ENCODE measurements at places on chromosomes 5 and 9.

DNA sequence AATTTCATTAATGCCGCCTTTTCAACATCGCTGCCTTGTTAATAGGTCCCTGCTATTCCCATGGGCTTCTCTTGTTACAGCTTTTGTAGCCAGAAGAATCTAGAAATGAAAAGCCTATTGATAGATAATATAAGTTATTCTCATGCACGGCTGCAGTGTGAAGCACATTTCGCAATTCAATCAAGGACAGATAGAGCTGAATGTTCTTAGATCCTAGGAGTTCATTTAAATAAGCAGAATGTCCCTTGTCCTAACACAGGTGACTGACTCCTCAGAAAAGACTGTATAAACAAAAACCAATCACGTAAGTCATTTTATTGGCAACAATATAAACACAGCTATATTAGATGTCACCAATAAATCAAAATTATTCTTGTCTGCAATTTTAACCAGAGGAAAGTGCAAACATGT, 9.4 kb downstream of the GLIS3 start:
- DNase-seq = no peak

DNA sequence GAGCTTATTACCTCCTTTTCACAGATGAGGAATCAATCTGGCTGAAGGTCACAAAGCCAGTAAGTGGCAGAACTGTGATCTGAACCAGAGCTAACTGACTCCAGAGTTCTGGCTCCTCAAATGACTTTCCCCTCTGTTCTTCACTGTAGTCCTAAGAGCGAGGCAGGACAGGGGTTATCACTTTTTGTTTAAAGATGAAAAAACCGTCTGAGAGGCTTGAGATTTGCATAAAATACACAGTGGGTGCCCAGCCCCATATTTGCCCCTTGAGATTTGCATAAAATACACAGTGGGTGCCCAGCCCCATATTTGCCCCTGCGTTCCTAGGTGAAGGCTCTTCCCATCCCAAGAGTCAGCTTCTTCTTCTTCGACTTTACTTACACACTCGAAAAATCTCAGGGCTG, 667 bp downstream of the FBXO10 start:
- no peak for DNase-seq

- DNase-seq = no peak
These were observed 38.9 kb downstream of the ADRA1B start for GRCh38 chr5:159955056-159955624.

GRCh38 chr9:14909961-14910805, at the start of gene FREM1:
Gene FREM1 (minus strand): TSS chr9:14910428. CDS start chr9:14868977, 41,451 bp downstream.
- peak; percentile 47 for DNase-seq

- DNase-seq = no peak
These were observed 60.7 kb upstream of the NIPBL start for GRCh38 chr5:36815871-36816270.

DNA sequence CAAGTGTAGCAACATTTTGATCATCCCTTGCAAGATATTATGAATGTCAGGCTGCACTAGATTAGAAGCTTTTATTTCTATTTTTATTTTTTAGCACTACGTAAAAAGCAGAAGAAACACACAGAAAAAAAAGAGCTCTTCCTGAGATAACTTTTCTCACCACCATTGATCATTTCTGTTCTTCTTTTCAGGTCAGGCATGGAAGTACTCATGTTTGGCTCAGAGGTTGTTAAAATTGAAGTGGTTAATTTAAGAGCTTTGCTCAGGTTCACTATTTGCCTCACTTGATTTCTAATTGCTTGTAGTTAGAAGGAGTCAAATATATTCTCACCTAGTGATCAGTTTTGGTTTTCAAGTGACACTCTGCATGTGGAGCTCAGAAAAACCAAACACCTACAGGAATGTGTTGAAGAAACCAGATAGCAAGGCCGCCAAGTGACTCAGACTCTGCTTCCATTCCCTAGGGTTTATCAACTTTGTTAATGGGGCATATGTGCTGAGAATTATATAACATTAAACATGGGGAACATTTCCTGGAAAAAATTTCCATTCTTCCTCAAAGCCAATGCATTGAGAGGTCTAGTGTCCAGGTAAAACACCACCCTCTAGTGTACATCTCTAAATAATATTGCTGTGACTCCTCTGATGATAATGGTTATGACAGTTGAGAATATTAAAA, 679.8 kb downstream of the CETN3 start:
- DNase-seq = no peak

DNA sequence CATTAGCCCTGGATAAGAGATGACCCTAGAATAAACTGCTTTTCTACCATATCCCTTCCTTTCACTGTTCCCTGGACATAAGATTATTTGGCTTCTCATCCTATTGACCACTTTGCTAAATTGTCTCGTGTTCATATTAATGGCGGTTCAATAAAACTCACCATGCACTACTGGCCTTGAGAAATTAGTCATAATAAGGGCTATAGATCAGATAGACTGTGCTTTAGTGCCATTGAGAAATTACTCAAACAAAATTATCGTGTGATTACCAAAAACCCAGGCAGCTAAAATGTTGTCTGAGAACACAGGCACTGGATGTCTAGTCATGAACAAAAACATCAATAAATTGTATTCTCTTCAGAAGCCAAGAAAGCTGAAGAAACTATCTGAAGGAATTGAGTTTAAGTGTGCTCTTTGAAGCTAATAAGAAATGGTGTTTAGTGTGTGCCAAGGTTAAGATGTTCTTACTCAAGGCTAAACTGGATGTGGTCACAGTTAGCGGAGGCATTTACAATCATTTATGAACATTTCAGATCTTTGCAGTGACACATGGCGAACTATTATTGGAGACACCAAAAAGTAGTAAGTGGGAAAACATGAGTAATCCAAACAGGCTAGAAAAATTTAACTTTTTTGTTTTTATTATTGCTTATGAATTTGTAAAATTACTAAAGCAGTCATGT, 460.4 kb upstream of the RORB start:
- no peak for DNase-seq

DNA sequence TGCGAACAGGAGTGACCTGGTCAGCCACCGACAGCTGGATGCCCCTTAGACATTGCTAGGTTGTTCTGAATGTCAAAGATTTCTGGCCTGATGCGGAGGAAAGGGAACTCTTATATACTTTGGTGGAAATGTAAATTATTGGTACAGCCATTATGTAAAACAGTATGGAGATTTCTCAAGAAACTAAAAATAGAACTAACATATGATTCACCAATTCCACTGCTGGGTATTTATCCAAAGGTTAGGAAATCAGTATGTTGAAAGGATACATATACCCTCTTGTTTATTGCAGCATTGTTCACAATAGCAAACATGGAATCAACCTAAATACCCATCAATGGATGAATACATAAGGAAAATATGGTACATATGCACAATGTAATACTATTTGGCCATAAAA, 31.8 kb downstream of the DMRT3 start:
- no peak for DNase-seq

GRCh38 chr9:107735821-107736220, 246.3 kb upstream of the KLF4 start:
- no peak for DNase-seq

- no peak for DNase-seq
These were observed 200.0 kb upstream of the GDNF start for GRCh38 chr5:38039826-38040225.

DNA sequence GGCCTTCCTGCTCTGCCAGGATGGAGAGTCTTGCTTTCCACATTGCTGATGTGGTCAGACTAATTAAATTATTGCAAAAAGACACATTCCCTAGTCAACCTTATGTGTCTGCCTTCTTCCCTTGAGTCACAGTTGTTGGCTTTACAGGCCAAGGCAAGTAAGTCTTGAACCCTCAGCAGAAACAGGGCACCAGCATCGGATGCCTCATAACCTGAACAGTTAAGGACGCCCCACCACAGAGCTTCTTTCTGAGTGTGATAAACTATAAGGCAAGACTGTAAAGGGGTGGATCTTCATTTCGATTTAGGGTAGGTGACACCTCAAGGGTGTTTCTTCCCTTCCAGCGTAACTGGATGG, 670 bp upstream of the KIF2A start:
- no peak for DNase-seq

DNA sequence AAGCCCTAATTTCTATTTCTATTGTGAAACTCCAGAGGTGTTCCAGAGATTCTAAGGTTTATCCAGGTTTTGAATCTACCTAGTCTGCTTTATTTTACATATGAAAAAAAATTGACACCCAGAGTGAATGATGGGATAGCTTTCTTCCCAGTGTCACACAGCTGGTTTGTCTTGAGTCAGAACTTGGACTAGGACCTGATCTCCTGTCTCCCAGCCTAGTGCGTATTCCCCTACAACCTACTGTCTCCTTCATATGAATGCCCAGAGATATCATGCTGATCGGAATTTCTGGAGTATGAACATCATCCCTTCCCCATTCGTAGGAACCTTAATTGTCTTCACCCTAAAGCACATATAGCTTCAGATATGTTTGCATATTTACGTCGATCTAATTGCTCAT, 524.2 kb downstream of the SPATA31D1 start:
- no peak for DNase-seq

DNA sequence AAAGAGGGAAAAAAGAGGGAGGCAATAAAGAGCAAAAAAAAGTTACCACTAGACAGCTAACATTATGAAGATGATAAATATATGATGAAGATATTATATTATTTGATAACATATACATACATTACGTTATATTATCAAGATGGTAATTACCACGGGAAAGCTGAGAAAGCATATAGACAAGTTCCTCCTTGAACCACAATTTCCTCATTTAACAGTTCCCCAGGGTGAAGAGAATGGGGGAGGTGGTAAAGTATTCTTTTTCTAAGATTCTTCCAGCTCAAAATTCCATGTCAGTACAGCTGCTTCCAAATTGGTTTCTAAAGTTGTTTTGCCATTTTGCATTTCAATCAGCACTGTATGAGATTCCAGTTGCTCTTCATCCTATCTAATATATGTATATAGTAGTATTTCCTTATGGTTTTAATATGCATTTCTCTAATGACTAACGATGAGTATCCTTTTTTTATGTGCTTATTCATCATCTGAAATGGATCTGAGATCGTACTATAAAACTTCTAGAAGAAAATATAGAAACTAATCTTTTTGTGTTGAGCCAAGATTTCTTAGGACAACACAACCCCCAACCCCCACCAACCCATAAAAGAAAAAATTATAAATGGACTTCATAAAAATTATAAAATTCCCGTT, 49.5 kb upstream of the C9orf72 start:
- no peak for DNase-seq

DNA sequence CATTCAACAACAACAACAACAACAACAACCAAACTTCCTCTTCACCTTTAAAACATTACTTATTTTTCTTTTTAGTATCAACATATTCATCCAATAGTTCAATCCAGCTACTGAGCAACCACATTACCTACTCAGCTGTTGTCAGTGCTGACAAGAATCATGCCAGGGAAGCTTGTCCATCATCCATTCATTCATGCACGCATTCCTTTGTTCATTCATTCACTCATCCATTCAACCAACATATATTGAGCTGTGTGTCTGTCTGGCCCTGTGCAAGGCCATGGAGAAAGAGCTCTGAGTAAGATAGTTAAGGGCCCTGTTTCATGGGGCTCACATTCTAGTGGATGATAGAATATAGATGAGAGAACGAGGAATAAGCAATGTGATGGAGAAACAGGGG, 80.2 kb upstream of the TBC1D2 start:
- DNase-seq = no peak

GRCh38 chr9:129027685-129028191, 393 bp downstream of the SH3GLB2 start:
- no peak for DNase-seq

- DNase-seq = no peak
These were observed 1628.7 kb downstream of the MAT2B start for GRCh38 chr5:165134155-165134554.

DNA sequence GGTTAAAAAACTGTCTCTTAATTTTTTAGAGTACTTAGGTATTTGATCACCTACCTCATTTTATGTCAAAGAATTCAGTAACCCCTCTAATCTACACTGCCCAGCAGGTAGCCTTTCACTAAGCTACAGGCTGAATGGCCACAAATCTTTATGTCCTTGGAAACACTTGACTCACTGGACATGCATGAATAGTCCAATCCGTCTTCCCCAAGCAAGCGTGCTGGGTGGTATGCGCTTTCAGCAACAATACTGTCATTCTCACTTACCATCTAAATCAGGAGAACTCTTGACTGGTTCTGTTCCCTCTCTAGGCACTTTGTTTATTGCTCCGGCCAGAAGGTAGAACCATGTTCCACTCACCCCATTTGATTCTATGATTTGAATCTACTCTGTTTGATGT, 73.1 kb downstream of the TRPM3 start:
- no peak for DNase-seq

- no peak for DNase-seq
These were observed 87.2 kb downstream of the RMI1 start for GRCh38 chr9:84067821-84068220.

DNA sequence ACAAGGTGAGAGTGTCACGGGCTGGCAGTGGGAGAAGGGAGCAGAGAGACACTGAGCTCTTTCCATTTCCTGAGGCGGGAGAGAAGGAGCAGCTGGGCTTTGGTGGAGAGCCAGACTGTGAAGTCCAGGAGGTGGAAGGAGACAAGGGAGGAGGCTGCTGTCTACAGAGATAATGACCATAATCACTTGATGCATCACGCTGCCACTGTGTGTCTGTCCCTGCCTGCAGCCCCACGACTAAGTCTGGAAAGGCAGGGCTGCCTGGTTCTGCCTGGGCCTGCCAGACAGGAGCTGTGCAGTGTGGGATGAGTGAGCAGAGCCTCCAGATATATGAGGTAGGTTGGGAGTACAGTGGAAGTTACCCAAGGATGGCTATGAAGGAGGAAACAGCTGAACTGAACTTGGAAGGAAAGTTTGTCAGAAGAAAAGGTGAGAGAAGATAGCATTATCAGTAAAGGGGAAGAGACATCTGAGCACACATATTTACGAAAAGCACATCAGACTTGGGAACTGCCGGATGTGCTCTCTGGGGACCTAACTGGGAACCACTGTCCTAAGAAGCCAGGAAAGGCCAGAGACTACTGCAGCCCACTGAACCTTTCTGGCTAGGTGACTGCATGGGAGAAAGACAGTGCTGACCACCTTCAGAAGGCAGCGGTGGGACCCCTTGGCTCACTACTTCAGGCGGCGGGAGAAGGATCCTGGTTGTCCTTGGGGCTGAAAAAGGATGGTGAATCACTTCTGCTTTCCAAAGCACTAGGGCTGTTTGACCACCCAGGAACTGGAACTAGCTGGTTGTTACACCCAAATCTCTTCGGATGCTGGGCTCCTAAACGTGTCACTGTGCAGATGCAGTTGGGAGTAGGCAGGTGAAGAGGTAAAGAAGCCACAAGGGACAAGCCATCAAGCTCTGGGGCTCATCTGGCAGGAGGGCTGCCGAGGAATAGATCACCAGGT, 12.8 kb upstream of the DDX41 start:
- no peak for DNase-seq

GRCh38 chr5:64557911-64558310, 52.1 kb downstream of the RGS7BP start:
- no peak for DNase-seq

DNA sequence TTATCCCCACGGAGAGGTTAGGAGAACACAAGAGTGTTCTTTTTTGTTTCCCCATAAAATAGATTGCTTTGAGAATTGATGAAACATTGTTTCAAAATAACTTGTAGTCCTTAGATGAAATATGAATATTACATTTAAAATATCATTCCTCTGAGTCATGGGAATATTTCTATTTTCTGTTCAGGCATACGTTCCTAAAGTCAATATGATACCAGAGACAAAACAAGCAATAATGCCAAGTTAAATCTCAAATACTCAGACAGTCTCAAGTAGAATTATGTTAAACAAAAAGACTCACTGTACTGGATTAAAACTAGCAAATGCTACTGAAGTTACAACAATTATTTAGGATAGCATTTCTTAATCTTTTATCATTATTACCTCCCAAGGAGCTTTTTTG, 111.7 kb upstream of the C6 start:
- DNase-seq = no peak
